ENCODE measurements at places on chromosomes 1 and 21.
A peak's percentile ranks its signal among the peaks of the same experiment; 100 is the strongest.

GRCh38 chr1:41508290-41508689 is 23.8 kb upstream of the EDN2 start:
- no peak for DNase-seq

- no peak for DNase-seq
These were observed 29.1 kb upstream of the ATP2B4 start for GRCh38 chr1:203597331-203598090.

DNA sequence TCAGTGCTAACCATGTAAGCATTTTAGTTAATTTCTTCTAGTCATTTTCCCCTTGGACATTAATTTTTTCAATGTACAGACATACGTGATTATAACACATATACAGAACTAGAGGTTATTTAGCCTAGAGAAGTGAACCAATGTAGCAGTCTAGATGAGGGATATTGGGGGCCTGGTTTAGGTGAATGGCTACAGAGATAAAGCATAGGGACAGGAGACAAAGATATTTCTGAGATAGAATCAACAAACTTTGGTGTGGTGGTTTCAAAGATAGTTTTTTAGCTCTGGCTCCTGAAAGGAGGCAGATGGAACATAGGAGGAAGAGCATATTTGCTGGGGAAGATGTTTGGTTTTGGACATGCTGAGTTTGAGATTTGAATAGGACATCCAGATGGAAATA is 23.0 kb downstream of the RLF start:
- DNase-seq, result no peak

GRCh38 chr1:99062192-99062591 is 57.5 kb upstream of the PLPPR5 start:
- DNase-seq, result no peak

- DNase-seq, result no peak
These were observed 3.6 kb downstream of the SDC3 start for GRCh38 chr1:30904962-30905335.

DNA sequence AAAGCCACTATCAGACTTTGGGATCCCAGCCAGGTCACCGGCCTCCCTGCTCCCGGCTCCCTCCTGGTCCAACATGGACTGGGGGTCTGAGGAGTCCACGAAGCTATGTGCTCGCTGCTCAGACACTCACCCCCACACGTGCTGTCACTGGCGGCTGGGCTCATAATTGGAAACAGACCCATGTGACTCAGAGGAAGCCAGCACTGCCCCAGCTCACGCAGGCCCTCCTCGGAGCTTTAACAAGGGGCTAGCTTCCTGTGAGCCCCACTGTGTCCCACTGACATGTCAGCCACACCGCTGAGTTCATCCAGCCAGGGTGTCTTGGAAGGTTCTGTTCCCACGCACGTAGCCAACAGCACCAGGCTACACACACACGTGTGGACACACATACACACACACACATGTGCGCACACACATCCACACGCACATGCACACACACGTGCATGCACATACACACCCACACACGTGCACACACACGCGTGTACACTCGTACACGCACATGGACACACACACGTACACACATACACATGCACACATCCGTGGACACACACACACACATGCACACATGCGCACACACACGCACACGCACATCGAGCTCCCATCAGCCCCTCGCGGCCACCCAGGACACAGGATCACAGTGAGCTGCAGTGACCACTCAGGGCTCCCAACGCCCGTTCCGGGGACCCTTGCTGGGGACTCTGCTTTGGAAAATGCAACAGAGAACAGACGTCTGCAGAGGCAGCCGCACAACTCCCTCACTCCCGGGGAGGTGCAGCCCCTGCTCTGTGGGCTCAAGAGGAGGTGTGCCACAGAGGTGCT is 18.4 kb upstream of the COL6A2 start:
- no peak for DNase-seq

- no peak for DNase-seq
These were observed 7.7 kb downstream of the GOLT1A start for GRCh38 chr1:204206121-204206520.

- DNase-seq, result no peak
These were observed 5.5 kb downstream of the TADA1 start for GRCh38 chr1:166870584-166870983.

DNA sequence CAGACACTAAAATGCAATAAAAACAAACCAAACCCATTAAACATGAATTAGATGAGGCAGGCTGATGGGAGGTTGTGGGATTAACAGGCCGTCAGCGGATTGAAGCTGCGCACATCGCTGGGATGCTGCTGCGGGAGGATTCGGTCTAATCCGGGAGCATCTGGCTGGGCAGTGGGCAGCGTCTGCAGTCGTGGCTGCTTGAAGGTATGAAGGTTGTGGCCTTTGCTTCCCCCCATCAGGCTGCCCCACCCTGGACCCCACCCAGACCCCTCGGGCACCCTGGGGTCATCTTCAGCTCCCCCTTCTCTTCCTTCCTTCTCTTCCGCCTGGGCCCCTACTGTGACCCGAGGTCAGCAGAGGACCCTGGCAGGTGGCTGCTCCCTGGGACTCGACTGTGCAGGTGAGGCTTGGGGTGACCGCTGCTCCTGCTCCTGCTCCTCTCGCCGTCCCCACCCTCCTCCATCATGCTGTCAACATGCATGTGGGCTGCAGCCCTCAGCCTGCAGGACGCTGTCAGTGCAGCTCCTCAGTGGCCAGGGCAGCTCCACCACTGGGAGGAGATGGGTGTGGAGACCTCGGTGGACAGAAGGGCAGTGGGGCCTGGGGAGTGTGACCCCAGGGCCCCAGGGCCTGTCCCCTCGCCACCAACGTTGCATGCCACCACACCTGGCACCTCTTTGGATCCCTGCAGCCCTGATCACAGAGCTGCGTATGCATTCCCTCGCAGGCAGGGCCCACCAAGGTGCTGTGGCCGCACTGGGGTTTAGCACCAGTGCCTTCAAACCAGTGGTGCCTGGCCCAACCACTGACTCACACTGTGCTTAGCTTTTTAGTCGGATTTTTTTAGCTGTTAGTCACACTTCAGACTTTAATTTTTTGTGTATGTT is 112.2 kb upstream of the COL6A1 start:
- DNase-seq, result no peak

GRCh38 chr1:27042670-27043069 is 30.0 kb upstream of the TENT5B start:
- no peak for DNase-seq

GRCh38 chr1:21301794-21302440 is 11.7 kb upstream of the ECE1 start:
- DNase-seq, result no peak

DNA sequence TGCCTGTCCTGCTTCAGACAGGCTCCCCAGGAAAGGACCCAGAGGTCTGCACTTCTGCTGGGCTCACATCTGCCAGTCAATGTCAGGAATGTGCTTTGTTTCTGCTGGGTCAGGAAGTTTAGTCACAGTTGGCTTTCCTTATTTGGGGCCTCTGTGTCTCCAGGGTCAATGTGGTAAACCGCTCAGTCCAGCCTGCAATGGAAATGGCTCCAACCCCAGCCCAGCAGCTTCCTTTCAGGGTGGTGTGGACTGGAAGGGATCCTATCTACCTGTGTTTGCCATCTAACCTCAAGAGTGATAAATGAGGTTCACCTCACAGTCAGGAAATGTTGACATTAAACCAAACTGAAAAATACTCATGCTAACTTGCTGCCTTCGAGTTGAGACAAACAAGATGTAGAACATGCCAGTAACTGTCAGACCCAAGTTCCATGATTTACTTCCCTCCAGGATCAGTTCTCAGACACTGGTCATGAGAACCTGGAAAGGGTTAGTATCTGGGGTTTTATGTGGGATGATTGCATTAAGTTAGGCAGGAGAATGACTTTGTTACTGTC is 20.3 kb downstream of the ENO1 start:
- no peak for DNase-seq

DNA sequence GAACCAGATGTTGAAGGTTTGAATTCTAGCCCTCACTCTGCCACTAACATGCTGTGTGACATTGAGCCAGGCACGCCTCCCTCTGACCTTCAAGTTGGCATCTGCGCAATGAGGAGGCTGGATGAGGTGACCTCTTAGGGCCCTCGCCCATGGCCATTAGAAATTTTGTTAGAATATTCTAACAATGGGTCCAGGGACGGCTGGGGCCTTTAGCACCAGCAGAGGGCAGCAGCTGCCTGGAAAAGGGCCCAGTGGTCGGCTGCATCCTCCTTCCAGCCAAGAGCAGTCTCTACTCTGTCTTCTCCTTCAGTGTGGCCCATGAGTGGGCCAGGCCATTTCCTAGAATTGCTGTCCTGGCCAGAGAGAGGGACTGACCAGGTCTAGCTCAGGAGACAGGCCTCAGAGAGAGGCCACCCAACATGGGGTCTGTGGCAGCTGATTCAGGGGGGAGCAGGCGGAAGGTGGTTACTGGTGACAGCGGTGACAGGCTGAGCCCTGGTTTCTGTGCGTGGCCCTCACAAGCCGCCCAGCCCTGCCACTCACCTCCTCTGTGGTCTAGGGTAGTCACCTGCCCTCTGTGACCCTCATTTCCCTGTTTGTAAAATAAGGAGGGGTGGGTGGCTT is 101.3 kb upstream of the ACTL8 start:
- no peak for DNase-seq

DNA sequence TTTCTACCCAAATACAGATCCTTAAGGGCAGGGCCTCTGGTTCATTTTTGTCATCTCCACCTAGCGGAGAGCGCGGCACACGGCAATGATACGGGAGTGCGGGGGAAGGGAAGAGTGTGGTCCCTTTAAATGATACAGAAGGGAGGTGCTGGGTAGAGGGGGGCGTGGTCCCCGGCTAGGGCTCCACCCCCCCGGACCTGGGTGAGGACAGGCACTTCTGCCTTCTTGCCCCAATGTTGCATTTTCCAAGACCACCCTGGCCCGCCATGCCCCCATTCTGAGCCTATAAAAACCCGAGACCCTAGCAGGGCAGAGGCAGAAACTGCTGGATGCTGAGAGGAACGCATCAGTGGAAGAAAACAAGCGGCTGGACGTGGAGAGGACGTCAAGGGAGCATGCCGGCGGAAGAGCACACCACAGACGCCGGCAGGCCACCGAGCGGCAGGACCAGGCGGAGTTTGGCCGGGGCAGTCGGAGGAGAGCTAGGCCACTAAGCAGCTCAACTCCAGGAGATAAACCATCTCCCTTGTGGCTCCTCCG is 30.0 kb downstream of the LRRC3 start:
- no peak for DNase-seq

DNA sequence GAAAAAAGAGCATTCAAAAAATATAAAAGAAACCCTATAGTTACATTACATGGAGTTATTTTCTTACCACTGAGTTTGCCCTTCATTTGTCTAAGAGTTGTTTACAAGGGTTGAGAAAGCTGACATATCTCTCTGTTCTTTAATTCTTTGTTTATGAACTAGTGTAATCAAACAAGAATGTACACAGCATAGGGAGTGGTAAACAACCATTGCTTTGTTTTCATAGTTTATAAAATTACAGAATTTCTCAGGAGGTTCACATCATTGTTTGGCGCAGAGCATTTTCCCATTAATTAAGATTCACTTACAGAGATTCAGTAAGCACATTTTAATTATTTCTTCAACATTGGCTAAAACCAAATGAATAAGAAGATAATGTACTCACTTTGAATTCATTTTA is 87.6 kb downstream of the IFI44 start:
- DNase-seq, result no peak

DNA sequence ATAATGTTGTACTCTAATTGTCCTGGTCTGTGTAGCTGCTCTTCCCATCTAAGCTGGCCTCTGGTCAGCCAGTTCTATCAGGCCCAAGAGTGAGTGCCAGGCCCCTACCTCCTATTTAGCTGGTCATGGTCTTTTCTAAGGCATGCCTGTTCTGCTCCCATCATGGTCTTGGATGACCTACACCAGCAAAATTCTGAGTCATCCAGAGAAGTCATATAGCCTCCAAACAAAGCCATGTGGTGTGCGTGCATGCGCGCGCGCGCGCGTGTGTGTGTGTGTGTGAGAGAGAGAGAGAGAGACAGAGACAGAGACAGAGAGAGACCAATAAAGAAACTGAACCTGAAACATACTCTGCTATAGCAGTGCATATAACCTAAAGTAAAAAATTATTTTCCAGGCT is 254.4 kb downstream of the BRINP2 start:
- no peak for DNase-seq

GRCh38 chr21:27572696-27573095 is 605.8 kb upstream of the ADAMTS5 start:
- peak; percentile 65 for DNase-seq

Data from epithelial cell of prostate (primary cell).